Osteocyte (in vitro differentiated cells): ENCODE measurements at places on chromosomes 5 and 9. TPM values are rescaled to one million over a fixed set of nuclear protein-coding genes. Genes with fewer than 3 reads are reported as not detected.
A peak's percentile ranks its signal among the peaks of the same experiment; 100 is the strongest.

- no peak for DNase-seq
- no peaks in the 10 kb centered on the region for H3K36me3 ChIP-seq
These were observed 8.7 kb downstream of the UBQLN1 start for GRCh38 chr9:83698976-83699585.

SYK gene
- not detected in 2 replicates for total RNA-seq

GRCh38 chr5:34519489-34520220 lies 136.5 kb upstream of the RAI14 start:
- DNase-seq: no peak
- H3K36me3 ChIP-seq: no peaks in the 10 kb centered on the region
- no peak overlapping the region for H3K27ac ChIP-seq

OR1Q1 gene
- not detected in 2 replicates for total RNA-seq

GRCh38 chr9:99128133-99128406 lies 23.2 kb downstream of the TGFBR1 start:
- H3K4me1 ChIP-seq: peaks cover 16% of the 10 kb centered on the region
- no peaks in the 10 kb centered on the region for H3K27me3 ChIP-seq
- peaks cover 2% of the 10 kb centered on the region for H3K36me3 ChIP-seq
- no peak overlapping the region for H3K4me3 ChIP-seq
- no peak overlapping the region for H3K27ac ChIP-seq

PCDHB16 gene
- total RNA-seq: 9.0 and 10.8 TPM in 2 replicates

GRCh38 chr5:175691761-175692160 lies 33.9 kb downstream of the HRH2 start:
- H3K4me3 ChIP-seq: no peak overlapping the region
- no peaks in the 10 kb centered on the region for H3K36me3 ChIP-seq
- H3K27me3 ChIP-seq: no peaks in the 10 kb centered on the region
- H3K4me1 ChIP-seq: no peaks in the 10 kb centered on the region
- no peak for DNase-seq

- H3K27me3 ChIP-seq: no peaks in the 10 kb centered on the region
- H3K27ac ChIP-seq: no peak overlapping the region
- peaks cover 15% of the 10 kb centered on the region for H3K4me1 ChIP-seq
- DNase-seq: no peak
These were observed 275.7 kb upstream of the DAB2 start for GRCh38 chr5:39700523-39700922.

- peaks cover 21% of the 10 kb centered on the region for H3K27me3 ChIP-seq
- DNase-seq: no peak
- H3K4me1 ChIP-seq: peaks cover 35% of the 10 kb centered on the region
- H3K4me3 ChIP-seq: peak overlapping the region; percentile 27
- H3K27ac ChIP-seq: peak overlapping the region; percentile 82
These were observed 207.6 kb upstream of the DMRTA1 start for GRCh38 chr9:22238809-22239684.

GRCh38 chr5:169812786-169813185 lies 167.5 kb downstream of the INSYN2B start:
- H3K27me3 ChIP-seq: no peaks in the 10 kb centered on the region
- no peaks in the 10 kb centered on the region for H3K36me3 ChIP-seq
- no peak overlapping the region for H3K4me3 ChIP-seq
- DNase-seq: no peak
- no peaks in the 10 kb centered on the region for H3K4me1 ChIP-seq

- H3K4me1 ChIP-seq: peaks cover 8% of the 10 kb centered on the region
- DNase-seq: no peak
- H3K27me3 ChIP-seq: peaks cover 31% of the 10 kb centered on the region
- H3K36me3 ChIP-seq: no peaks in the 10 kb centered on the region
- H3K4me3 ChIP-seq: no peak overlapping the region
These were observed 4.5 kb upstream of the LMX1B start for GRCh38 chr9:126609191-126609590.

SLCO6A1 gene
- 0.65 and 0.78 TPM in 2 replicates for total RNA-seq

DNA sequence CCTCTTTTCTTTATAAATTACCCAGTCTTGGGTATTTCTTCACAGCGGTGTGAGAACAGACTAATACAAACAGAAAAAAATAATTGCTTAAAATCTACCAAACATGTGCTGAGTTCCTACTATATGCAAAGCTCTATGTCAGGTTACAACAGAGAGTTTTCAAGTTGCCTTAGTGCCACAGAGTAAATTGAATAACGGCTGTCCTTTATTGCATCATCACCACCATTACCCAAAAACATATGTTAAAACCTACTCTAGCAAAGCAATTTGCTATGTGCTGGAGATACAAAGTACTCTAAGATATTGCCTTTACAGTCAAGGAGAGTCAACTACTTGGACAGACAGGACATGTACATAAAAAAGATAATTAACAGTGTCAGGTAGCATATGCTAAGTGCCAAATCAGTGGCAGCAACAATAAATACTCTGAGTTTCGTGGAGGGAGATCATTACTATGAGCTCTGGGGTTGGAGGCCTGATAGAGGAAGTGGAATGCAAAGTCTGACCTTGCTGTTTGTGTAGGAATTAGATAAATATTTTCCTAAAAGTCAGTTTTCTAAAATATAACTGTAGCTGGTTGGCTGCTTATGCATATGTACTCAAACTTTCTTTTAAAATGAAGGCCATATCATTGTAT lies 1058.7 kb upstream of the WWC1 start:
- no peak for DNase-seq
- peaks cover 58% of the 10 kb centered on the region for H3K4me1 ChIP-seq
- H3K27me3 ChIP-seq: no peaks in the 10 kb centered on the region
- H3K27ac ChIP-seq: peak overlapping the region; percentile 95
- H3K4me3 ChIP-seq: peak overlapping the region; percentile 1

DNA sequence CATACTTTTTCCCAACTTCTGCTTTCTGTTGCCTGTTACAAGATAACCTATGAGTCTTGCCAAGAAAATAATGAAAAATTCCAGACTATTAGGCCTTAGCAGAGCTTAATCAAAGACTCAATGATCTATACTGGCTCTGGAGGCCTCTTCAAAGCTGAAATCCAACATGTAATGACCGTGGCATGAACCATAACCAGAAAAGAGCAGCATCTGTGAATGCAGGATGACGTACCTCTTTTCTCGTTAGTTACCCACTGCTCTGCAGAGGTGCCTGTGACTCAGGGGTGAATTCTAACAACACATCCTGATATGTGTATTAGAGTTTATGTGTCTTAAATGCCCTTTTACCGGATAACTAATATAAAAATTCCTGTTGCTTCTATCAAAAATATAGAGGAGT lies 645.4 kb downstream of the PRELID2 start:
- no peaks in the 10 kb centered on the region for H3K27me3 ChIP-seq
- no peak for DNase-seq
- no peaks in the 10 kb centered on the region for H3K4me1 ChIP-seq
- H3K27ac ChIP-seq: no peak overlapping the region

DNA sequence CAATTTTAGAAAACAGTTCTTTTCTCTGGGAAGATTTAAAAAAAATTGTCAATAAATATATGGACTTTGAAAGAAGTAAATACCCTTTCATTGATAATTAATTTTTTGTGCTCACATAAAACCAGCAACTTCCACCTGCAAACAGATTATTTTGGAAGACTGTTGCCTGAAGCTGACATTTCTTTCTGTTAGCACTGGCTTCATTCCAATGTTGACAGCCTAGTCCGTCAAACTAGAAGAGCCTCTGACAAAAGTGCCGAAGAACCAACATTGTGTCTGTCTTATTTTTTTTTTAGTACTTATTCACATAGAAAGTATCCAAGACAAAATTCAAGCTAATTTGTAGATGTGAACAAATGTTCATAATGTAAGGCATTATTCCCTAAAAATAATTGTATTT lies 108.6 kb upstream of the TMEM161B start:
- H3K4me1 ChIP-seq: no peaks in the 10 kb centered on the region
- H3K36me3 ChIP-seq: no peaks in the 10 kb centered on the region
- no peak overlapping the region for H3K27ac ChIP-seq
- no peaks in the 10 kb centered on the region for H3K27me3 ChIP-seq

DNA sequence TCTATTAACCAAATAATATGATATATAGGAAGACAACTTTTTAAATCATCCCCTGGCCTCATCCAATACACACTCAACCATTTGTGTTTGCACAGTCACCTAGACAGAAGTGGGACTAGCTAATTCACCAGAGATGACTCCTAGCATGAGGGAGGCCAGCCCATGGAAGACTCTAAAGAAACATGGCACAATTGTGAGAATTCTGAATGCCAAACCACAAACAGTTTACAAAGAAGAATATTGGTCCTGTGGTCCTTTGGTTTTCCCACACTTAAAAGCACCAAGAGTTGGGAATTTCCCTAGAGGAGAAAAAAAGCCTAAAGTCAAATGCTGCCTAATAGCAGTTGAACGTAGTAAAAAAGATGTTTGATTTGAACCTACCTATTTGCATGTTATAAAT lies 609.9 kb downstream of the ACTL7B start:
- no peak overlapping the region for H3K4me3 ChIP-seq
- peaks cover 2% of the 10 kb centered on the region for H3K4me1 ChIP-seq
- H3K27ac ChIP-seq: no peak overlapping the region
- no peaks in the 10 kb centered on the region for H3K36me3 ChIP-seq

KCNMB1 gene
- 3.3 and 3.5 TPM in 2 replicates for total RNA-seq

- no peak overlapping the region for H3K27ac ChIP-seq
- peaks cover 8% of the 10 kb centered on the region for H3K4me1 ChIP-seq
- no peaks in the 10 kb centered on the region for H3K36me3 ChIP-seq
- no peak for DNase-seq
These were observed 72.6 kb downstream of the PALM2AKAP2 start for GRCh38 chr9:109852556-109852955.

- no peak overlapping the region for H3K4me3 ChIP-seq
- peaks cover 18% of the 10 kb centered on the region for H3K27me3 ChIP-seq
- DNase-seq: no peak
- no peaks in the 10 kb centered on the region for H3K4me1 ChIP-seq
- H3K27ac ChIP-seq: no peak overlapping the region
- no peaks in the 10 kb centered on the region for H3K36me3 ChIP-seq
These were observed 98.8 kb downstream of the LHX2 start for GRCh38 chr9:124110307-124110915.

- H3K27me3 ChIP-seq: no peaks in the 10 kb centered on the region
- H3K27ac ChIP-seq: peak overlapping the region; percentile 86
- H3K36me3 ChIP-seq: no peaks in the 10 kb centered on the region
- DNase-seq: no peak
These were observed 4.0 kb upstream of the ZSWIM6 start for GRCh38 chr5:61327760-61328753.

DNA sequence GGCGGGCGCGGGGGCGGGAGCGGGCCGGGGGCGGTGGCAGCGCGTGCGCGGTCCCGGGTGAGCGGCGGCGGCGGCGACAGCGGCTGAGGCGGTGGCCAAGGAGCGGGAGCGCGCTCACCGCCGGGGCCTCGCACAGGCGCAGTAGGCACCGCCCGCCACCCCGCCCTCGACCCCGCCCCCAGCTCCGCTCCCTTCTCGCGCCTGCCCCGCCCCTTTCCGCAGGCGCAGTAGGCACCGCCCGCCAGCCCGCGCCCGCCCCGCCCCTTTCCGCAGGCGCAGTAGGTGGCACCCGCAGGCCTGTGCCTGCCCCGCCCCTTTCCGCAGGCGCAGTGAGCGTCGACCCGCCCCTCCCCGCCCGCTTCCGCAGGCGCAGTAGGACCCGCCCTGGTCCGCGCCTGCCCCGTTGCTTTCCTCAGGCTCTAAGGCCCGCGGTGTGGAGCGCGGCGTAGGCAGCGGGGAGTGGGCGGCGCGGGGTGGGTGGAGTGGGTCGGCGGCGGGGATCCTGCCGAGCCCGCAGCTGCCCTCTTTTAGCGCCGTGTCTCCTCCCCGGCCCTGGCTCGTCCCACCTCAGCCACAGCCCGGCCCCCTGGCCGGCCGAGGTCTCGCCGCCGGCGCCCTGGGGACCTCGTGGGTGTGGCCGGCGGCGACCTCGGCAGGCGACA lies at the start of gene CAMSAP1:
CAMSAP1 (minus strand) TSS at position 116 of the 662 bp plus-strand sequence. CDS start 387 bp downstream, outside the sequence.
- peaks cover 41% of the 10 kb centered on the region for H3K4me1 ChIP-seq
- H3K27me3 ChIP-seq: no peaks in the 10 kb centered on the region
- H3K36me3 ChIP-seq: peaks cover 26% of the 10 kb centered on the region
- peak; percentile 99 for DNase-seq
- H3K4me3 ChIP-seq: peak within 1 kb of the TSS; percentile 80

TMEM174 gene
- not detected in 2 replicates for total RNA-seq

- peaks cover 22% of the 10 kb centered on the region for H3K4me1 ChIP-seq
- DNase-seq: no peak
- H3K4me3 ChIP-seq: no peak overlapping the region
- no peaks in the 10 kb centered on the region for H3K27me3 ChIP-seq
These were observed 314.2 kb downstream of the ARHGAP26 start for GRCh38 chr5:143084407-143084806.
